Psoas muscle (tissue), 8 donors: ENCODE measurements at places on chromosomes 3 and 15. TPM values are rescaled to one million over a fixed set of nuclear protein-coding genes. Genes with fewer than 3 reads are reported as not detected.

EFCC1 gene
- total RNA-seq, result 0.48 TPM

FRMD5 gene
- not detected for total RNA-seq

RPLP1 gene
- total RNA-seq, result 1,471 TPM

ITIH4 gene
- total RNA-seq, result 13.1 TPM

DNA sequence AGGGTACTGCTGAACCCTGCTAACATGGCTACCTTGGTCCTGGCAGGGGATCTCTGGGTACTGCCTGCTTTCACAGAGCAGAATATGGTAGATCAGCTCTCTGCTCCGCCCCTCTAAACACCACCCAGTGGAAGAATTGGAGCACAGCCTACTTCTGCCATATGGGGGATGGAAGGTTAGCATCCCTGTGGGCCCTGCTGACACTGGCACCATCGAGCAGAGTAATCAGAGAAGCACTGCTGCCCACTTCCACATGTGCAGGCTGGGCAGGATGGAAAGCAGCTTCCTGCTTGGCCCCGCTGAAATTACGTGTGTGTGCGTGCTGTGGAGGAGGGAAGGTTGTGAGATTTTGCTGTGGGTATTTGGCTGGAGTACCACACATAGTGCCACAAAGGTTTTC, 24.8 kb downstream of the CCR1 start:
- DNase-seq, result no peak

- DNase-seq, result no peak
Measured at GRCh38 chr15:25965326-25965725, 102.2 kb upstream of the ATP10A start.

DNA sequence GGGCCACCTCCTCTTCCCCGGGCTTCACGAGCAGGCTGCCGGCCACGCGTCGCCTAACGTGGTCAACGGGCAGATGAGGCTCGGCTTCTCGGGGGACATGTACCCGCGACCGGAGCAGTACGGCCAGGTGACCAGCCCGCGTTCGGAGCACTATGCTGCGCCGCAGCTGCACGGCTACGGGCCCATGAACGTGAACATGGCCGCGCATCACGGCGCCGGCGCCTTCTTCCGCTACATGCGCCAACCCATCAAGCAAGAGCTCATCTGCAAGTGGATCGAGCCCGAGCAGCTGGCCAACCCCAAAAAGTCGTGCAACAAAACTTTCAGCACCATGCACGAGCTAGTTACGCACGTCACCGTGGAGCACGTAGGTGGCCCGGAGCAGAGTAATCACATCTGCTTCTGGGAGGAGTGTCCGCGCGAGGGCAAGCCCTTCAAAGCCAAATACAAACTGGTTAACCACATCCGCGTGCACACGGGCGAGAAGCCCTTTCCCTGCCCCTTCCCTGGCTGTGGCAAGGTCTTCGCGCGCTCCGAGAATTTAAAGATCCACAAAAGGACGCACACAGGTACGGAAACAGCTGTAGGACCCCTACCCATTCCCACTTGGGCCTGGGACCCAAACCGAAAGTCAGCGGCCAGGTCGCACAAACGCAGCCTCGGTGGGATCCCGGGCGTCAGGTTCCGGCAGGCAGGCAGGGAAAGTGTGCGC, 1.5 kb downstream of the ZIC1 start:
- DNase-seq, result peak; percentile 73

DNA sequence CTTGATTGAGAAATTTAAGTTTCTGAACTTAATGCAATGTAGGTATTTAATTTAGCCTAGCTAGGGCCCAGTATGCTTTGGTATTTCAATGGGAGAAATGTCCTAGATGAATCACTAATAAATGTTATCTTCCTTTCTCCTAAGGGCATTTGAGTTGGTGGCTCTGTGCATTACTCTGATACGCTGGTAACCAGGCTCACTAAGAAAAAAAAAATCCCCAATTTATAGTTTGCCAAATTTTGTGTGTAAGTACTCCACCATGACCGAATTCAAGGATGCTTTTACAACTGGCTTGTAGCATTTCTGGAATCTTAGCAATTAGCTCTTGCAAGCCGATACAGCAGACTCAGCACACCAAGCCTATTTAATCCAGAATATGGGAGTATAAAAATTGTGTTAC, 94.6 kb upstream of the LPP start:
- DNase-seq, result no peak

- DNase-seq, result peak; percentile 80
Measured at GRCh38 chr3:50652709-50653108, 22.0 kb upstream of the DOCK3 start.

- DNase-seq, result no peak
Measured at GRCh38 chr3:175294793-175295192, 435.7 kb downstream of the NAALADL2 start.
